Activated T-cell treated with anti-CD3 and anti-CD28 coated beads, Interleukin-2, amount 50 U/mL, for 48 hours (primary cell): ENCODE measurements at places on chromosomes 16 and 17.

DNA sequence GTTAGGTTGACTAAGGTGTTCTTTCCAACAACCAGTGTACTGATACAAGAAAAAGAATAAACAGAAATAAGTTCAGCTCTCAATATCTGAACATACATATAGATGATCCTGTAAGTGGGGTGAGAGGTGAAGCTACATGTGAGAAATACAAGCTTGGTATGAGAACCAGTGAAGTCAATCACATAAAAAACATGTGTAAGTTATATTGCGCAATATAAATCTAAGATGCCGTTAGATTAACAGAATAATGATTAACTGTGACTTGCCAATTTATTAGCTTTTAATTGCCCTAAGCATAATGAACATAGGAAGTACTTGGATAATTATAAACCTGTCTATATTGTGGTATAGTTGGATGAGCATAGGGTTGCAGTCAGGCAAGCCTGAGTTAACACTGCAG is 1597.1 kb upstream of the GOT2 start:
- DNase-seq = no peak

DNA sequence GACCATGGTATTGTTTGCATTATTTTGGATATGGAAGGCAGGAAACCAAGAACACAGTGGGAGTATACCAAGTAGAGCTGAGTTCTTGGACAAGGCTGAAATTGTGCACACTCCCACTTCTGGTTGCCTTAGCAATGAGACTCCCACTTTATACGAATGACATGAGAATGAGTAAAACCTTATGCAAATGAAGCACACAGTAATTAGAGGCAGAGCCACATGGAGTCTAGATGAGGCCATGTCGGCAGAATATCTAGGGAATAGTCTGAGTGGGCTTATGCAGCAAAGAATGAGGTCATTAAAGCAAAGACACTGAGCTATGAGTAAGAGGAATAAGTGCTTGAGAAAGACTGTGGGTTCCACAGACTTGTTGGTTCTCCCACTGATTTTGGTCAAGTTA is 178.7 kb downstream of the GRIN2A start:
- DNase-seq = no peak

DNA sequence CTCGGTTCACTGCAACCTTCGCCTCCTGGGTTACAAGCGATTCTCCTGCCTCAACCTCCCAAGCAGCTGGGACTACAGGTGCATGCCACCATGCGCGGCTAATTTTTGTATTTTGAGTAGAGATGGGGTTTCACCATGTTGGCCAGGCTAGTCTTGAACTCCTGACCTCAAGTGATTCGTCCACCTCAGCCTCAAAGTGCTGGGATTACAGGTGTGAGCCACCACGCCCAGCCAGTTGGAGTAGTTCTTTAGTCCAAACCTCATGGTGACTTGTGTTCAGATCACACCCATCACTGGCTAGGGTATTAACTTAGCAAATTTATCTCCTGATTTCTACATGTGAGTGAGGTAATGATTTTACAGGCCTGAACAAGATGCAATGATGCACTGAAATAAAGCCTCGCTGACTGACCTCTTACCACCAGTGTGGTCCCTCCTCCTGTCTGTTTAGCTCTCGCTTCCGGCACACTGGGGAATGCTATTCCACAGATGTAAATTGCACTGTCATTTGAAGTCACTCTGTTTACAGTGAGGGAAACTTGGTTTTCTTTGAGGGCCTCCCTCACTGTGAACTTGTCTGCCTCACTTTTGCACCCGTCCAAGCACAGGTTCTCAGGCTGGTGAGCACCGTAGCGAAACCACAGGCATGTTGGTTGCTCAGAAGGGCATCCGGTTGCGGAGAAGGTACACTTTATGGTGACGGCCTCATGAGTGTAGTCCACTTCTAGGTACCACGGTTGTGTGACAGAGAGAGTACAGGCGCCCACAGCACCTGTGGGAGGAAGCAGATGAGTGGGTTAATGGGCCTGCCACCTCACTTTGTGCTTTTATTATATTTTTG is 5.5 kb downstream of the IGSF6 start:
- peak; percentile 83 for DNase-seq

DNA sequence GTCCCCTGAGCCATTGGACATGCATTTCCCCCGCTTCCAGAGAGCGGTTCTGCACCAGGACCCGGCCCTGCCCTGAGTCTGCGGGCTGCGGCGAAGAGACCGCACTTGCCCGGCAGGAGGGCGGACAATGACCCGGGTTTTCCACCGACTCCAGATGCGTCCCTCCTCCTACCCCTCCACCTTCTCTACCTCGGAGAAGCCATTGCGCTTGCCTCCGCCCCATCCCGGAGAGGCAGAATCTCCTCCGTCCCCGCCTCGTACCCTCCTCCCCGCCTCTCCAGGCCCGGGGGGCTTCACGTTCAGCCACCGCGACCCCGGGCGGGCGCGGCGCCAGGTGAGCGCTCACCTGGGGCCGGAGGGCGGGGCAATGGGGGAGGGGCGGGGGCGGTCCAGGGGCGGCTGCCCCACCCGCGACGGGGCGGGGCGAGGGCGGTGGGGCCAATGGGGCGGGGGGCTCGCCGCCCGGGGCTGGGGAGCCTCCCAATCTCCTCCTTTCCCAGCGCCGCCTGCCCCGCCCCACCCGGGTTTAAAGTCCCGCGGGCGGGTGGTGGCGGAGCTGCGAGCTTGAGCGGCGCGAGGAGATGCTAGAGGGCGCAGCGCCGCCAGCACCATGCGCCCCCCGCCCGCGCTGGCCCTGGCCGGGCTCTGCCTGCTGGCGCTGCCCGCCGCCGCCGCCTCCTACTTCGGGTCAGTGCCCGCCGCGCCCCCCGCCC is at the start of gene WNT9B:
WNT9B (plus strand) TSS at position 555 of the 713 bp plus-strand sequence; CDS start at position 611, 56 bp downstream.
- no peak for DNase-seq

DNA sequence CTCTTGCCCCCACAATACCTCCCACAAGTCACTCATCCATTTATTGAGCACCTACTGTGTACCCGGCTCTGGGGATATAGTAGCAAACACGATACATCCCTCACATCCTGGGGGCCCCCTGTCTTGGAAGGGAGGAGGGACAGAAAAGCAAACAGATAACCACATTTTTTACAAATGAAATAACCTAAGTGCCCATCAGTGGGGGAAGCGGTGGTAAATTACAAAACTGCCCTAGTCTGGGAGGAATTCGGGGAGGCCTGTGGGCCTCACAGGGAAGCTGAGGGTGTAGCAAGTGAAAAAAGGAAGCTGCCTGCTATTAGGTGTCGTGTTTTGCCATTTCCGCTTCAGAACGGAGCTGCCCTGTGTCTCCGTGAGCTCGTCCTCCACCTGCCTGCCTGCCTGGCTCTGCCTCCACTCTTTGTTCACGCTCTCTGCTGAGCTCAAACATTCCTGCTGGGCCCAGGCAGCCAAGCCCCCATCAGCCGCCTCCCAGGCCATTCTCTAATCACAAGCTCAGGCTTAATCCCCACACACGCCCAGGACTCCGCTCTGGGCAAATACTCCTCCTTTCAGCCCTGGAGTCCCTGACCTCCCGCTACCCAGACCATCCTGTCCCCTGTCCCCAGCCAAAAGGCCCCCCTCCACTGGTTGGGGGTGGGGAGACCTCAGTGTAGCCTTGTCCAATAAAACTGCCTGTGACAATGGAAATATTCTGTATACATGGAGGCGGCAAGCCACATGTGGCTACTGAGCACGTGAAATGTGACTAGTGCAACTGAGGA is 10.2 kb upstream of the SEC14L5 start:
- no peak for DNase-seq

GRCh38 chr16:14365200-14365851 is 264.7 kb downstream of the PARN start:
- DNase-seq = no peak
